ENCODE measurements at places on chromosomes 4 and X.
A peak's percentile ranks its signal among the peaks of the same experiment; 100 is the strongest.

DNA sequence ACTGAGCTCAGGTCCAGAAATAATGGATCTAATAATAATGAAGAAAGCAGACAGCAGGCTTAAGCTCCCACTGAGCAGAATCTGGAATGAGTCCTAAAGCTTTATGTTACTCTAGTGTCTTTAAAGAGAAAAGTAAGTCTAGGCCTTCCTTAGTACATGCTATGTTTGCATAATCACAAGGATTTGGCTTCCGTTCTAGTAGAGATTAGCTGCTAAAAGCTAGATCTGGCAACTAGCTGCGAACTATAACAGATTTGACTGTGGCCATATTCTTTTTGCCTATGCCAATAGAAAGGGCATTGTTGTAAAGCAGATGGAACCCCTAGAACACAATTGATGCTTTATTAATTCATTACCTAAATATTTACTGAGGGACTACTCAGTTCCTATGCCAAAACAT, 19.0 kb downstream of the COX7B2 start:
- DNase-seq = no peak

GRCh38 chrX:34404386-34405070, 252.6 kb downstream of the TMEM47 start:
- no peak for DNase-seq

DNA sequence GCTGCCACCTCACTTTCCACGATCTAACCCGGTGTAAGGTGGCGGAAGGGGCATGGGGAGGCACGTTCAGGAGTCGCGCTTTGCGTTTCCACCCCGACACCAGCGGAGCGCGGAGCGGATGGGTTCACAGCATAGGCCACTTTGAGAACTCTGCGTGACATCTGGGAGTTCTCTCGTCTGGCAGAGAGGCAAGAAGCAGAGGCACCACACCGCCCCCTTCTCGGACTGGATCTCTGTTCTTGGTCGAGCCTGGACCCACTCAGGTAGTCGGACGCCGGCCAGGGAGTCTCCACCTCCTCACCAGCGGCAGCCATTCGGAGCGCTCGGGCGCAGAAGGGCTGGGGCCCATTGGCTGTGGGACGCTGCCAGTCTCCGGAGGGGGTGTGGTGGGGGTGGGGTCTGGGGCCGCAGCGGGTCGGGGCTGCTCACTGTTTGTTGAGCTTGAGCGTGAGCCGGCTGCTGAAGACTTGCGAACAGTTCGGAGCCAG, at the start of gene DACH2:
TSS of gene DACH2 (plus strand) at position 428 of the 488 bp plus-strand sequence.
- peak; percentile 32 for DNase-seq

GRCh38 chr4:125520258-125520990, 205.7 kb downstream of the FAT4 start:
- no peak for DNase-seq

- DNase-seq = no peak
Measured at GRCh38 chr4:186845137-186845842, 121.6 kb upstream of the FAT1 start.

GRCh38 chr4:64713256-64713840, 304.1 kb upstream of the TECRL start:
- DNase-seq = peak; percentile 4

- no peak for DNase-seq
Measured at GRCh38 chrX:71225676-71226075, 2.7 kb downstream of the GJB1 start.

DNA sequence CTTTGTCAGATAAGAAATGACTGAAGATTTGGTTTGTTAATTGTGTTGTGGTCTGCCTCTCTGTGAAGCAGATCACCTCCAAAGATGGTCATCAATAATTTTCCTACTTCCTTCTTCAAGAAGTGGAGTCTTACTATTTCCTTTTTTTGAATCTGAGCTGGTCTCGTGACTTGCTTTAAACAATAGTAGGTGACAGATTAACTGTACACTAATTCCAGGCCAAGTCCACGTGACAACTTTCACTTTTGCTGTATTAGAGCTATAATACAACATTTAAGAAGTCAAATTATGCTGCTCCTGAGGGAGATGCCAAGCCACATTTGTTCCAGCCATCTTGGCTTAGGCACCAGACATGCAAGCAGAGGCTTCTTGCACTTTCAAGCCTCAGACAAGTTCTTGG, 393.8 kb upstream of the GRID2 start:
- DNase-seq = no peak

DNA sequence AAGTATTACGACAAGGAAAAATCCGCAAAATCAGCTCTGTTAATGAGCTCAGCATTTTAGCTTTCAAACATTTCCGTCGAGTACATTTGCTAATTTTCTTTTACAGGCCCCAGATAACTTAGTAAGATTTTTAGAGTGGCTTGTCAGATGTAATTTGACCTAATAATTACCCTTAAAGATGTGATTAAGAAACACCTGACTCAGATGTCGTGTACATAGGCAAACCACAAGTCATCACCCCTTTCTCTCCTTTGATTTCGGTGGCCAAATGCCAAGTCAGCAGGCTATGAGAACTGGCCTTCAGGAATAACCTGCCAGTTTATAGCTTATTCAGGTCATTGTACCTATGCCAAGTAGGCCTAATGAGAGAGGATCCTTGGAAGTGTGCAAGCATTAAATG, 369.6 kb downstream of the PCDH7 start:
- DNase-seq = no peak

DNA sequence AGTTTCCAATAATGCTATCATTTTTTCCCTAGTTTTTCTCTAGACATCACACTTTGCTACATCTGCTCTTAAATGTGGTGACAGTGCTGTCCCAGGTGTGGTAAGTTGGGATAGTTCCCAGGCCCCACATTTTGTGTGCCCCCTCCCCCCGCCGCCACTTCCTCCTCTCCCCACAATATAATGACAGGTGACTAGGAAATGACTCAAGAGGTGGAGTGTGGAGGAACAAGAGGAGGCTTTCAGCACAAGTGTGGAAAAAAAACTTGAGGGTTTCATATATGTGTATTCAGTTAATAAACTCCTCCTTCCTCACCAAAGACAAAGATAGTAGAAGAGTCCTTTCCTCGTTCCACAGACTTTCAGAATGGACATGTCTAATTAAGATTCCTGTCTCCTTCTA, 18.3 kb upstream of the IL21 start:
- no peak for DNase-seq

- DNase-seq = no peak
Measured at GRCh38 chrX:46597771-46598170, 24.2 kb downstream of the CHST7 start.

GRCh38 chrX:47690175-47690574, 31.2 kb upstream of the UXT start:
- DNase-seq = no peak

- no peak for DNase-seq
Measured at GRCh38 chr4:304969-305680, at the start of gene ZNF732. Gene ZNF732, minus strand, starts transcription at chr4:305474. Its CDS starts 164 bp downstream, at chr4:305310.

DNA sequence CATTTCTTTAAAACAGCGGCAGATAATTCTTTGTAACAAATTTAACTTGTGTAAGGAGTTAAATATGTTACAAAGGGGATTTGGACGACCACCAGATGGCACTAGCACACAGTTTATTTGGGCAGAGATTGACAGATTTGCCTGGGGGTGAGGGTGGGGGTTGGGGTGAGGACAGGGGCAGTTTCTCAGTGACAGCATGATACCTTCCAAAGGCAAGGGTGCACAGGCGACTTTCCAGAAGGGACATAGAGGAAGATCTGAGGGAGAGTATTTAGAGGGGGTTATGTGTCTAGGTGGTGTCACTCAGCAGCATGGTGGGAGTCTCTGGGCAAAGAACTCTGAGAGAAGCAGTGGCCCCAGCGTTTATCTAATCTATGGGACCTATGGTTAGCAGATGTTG, 9.6 kb upstream of the TMA16 start:
- no peak for DNase-seq

DNA sequence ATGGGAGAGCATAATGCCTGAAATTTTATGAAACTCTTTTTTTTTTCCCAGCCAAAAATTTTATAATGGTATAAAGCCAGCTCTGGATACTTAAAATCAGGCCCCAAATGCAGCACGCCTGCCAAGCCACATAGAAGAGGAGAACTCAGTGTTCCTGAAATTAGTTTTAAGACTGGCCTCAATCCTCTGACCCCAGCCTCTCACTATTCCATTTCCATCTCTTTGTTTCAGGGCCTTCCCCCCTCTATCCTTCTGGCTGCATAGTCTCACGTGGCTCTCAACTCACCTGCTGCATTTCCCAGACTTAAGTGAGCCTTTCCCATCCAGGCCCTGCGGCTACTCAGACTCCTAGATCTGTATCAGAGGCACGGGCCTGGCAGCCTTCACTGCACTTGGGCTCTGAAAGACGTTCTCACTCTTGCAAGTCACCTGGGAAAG, 5.2 kb upstream of the CBR4 start:
- DNase-seq = no peak

DNA sequence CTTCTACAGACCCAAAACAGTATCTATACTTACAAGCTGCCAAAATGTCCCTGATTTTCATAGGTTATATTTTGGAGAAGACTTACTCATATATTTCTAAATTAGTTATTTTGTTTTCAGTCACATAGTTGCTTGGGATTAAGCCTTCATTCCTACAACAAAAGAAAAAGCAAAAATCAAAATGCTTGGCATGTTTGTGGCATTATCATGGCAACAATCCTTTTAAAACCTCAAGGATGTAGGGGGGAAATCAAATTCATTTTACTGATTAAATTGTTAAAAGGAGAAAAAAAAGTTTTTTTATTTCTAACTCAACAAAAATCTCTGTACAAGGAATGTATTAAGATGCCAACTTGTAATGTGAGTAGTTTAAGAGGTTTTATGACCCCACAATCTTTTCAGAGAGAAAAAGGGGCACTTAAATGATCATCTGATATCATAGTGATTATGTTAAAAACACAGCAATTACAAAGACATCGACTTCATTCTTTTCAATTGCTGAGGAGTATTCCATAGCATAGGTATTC, 23.5 kb downstream of the TXK start:
- DNase-seq = no peak

GRCh38 chr4:168699224-168699878, 202.5 kb downstream of the PALLD start:
- no peak for DNase-seq

GRCh38 chr4:108683479-108683878, 33.1 kb downstream of the OSTC start:
- DNase-seq = no peak

- no peak for DNase-seq
Measured at GRCh38 chr4:168183717-168184571, 91.6 kb downstream of the ANXA10 start.

DNA sequence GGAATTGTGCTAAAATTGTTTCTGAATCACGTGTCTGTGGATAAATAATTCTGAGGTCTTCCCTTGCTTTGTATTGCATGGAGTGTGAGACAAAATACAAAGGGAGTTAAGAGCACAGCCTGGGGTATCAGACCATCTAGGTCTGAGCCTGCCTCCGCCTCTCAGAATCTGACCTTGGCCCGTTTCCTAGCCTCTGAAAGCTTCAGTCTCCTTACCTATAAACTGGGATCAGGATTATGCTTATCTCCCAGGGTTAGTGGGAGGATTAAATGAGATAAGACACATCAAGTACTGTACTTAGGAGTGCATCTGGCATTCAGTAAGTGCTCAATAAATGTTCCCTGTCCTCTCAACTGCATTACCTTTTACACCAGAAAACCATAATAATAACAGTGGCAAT, 140.6 kb upstream of the TENM3 start:
- no peak for DNase-seq

DNA sequence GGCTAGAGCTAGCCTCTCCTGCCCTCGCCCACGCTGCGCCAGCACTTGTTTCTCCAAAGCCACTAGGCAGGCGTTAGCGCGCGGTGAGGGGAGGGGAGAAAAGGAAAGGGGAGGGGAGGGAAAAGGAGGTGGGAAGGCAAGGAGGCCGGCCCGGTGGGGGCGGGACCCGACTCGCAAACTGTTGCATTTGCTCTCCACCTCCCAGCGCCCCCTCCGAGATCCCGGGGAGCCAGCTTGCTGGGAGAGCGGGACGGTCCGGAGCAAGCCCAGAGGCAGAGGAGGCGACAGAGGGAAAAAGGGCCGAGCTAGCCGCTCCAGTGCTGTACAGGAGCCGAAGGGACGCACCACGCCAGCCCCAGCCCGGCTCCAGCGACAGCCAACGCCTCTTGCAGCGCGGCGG, at the start of gene AR:
TSS of gene AR (plus strand) at position 204 of the 400 bp plus-strand sequence. CDS start 1,126 bp downstream, outside the sequence.
- no peak for DNase-seq

GRCh38 chrX:132169554-132169953, 41.7 kb upstream of the FRMD7 start:
- DNase-seq = peak; percentile 53

DNA sequence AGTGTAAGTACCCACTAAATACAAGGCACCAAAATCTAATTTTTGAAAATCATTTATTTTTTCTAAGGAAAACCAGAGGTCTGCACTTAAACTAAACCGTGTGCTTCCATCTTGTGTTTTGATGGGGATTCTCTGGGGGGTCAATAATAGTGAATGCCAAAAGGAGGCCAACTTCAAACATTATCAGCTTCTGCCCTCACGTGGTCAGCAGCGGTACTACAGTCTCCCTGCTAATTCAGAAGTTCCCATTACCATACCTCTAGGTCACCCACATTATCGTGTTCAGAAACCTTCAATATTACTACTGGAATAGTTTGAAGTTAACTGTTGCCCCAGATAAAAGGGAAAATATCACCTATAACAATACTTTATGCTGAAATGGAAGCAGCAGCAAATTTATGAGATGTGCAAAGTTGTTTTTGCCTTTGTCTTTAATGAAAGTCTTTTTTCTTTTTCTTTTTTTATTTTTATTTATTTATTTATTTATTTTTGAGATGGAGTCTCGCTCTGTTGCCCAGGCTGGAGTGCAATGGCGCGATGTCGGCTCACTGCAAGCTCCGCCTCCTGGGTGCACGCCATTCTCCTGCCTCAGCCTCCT, 17.3 kb downstream of the CTPS2 start:
- no peak for DNase-seq

GRCh38 chr4:80540349-80540748, 204.8 kb downstream of the CFAP299 start:
- DNase-seq = no peak

- DNase-seq = peak; percentile 7
Measured at GRCh38 chr4:8410641-8411271, 29.8 kb downstream of the ACOX3 start.

- no peak for DNase-seq
Measured at GRCh38 chr4:138595171-138595570, 353.0 kb upstream of the SLC7A11 start.

GRCh38 chr4:47101453-47101852, 70.1 kb downstream of the GABRB1 start:
- DNase-seq = no peak

GRCh38 chrX:22533898-22534297, 261.2 kb downstream of the CBLL2 start:
- no peak for DNase-seq
